Stimulated activated CD8-positive, alpha-beta memory T cell treated with anti-CD3 and anti-CD28 coated beads, Interleukin-4, amount 100 ng/mL, for 4 hours (primary cell): ENCODE measurements at places on chromosomes 1 and 21.

DNA sequence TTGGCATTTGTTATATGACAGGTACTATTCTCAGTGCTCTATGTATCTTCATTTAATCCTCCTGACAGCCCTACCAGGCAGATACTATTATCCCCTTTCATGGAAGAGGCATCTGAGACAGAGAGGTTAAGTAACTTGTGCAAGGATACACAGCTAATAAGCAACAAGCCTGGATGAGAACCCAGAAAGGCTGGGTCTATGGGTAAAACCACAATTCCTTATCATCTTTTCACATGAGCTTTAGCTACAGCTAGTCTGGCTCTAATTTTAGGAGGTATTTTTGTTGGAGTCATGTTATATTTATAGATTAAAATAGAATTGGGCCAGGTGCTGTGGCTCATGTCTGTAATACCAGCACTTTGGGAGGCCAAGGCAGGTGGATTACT, 27.7 kb downstream of the DNTTIP2 start:
- DNase-seq, result no peak

GRCh38 chr1:53112861-53113260, 29.6 kb downstream of the SLC1A7 start:
- no peak for DNase-seq

DNA sequence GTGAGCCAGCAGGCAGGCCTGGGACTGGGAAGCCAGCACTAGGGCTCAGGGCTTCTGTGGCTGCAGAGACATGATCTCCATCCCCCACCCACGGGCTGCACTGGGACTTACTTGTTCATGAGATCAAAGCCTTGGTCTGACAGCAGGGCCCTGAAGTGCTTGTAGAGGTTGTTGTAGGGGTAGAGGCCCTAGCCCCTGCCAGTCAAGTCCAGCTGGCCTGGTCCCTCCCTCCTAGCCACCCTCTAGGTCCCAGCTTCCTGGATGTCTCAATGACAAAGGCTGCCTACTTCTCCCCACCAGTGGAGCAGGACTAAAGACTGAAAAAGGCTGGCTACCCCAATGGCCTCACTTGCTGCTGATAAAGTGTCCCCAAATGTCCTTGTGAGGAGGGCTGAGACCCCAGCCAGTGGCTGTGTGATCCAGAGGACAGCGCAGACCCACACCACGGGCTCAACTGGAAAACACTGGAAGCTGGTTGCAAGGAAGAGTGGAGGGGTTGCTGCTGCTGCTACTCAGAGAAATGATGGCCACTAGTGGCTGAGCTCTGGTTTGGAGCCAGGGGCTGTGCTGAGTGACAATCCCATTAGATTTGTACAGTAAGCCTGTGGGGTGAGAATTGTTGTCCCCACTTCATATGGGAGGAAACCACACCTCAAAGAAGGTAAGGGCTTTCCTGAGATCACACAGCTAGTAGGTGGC, 1.4 kb downstream of the HTR1D start:
- DNase-seq, result no peak

- no peak for DNase-seq
Observed at GRCh38 chr1:184583849-184584248, 170.8 kb downstream of the EDEM3 start.

DNA sequence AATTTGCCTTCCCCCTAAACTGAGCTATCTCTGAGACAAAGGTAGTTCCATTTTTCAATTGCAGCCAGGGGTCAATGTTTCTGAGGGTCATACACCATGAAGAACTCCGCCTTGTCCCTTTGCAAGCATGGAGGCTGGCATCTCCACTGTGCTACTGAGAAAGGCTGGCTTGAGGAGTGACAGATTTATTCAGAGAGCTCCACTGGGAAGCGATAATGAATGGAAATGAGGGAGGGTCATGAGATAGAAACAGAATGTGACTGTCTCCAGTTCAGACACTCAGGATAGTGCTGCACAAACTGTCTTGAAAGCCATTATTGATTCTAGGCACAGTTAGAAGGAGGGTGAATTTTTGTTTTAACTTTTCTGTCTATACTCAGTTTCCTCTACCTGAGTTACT, 197.5 kb downstream of the ZNF326 start:
- no peak for DNase-seq

DNA sequence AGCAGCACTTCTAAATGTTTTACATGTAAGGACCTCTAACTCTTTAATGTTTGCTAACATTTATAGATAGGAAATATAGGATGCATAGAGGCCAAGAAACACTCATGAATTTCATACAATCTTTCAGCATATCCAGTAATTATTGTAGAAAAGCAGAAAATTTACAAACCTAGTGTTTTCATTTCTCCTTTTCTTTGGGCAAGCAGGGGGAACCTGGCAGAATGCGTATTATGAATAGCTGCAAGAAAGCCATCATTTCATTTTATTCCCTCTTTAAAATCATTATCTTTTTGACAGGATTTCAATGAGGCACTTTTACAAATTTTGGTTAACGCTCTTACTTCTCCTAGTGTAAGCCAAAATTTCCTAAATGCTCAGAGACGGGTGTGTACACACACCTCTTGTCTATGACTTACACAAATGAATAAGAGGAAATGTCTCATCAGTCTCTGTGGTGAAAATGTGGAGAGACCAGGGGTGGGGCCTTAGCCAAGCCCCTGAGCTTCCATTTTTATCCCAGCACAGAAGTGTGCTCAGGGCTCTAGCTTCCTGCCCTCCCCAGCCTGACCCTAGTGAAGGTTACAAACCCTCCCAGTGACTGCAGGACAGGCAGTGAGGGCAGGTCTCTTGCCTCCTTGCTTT, 91.6 kb downstream of the LRRC8C start:
- DNase-seq, result no peak

GRCh38 chr1:67517046-67517445, 86.8 kb upstream of the SERBP1 start:
- no peak for DNase-seq

- no peak for DNase-seq
Observed at GRCh38 chr1:234722270-234722704, 112.3 kb upstream of the IRF2BP2 start.

DNA sequence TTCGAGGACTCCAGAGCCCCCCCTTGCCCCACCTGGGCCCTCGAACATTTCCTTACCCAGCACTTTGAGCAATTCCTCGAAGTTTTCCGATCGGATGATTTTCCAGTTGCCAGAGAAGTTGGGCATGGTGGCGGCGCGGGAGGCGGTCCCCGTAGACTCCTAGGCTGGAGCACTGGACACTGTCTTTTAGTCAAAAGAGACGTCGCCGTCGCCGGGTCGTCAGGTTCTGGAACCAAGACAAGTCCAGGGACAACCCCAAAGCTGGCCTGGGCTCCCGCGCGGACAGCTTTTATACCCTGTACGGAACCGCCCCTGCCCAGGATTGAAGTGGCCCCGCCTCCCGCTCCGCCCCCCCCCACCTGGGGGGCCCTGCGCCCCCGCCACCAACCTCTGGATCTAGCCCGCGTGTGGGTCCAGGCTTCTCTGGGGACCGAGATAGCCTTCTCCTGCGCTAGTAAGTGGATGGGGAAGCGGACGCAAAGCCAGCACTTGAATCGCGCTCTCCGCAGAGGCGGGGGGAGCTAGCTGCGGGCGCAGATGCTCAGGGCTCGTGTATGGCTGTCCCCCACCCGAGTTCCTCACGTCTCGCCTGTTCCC, at the start of gene CRABP2:
TSS of gene CRABP2 (minus strand) at position 263 of the 597 bp plus-strand sequence. CDS start at position 126, 137 bp downstream.
- DNase-seq, result no peak

GRCh38 chr1:161304927-161305866, 4.6 kb downstream of the MPZ start:
- DNase-seq, result no peak

DNA sequence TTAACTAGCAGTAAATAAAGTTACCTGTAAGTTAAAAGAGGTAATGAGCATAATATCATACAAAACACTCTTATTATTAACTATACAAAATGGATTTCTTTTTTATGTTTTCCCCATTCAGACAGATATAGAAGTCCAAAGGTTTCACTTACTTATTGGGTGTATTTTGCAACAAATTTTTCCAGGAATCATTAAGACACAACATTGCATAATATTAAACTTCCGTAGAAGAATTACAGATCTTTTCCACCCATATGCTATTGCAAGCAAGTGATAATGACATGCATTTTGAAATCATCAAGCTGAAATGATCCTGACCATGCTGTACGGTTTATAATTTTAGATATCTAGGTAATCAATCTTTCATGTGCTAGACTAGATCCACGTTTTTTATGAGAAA, 957.0 kb downstream of the NCAM2 start:
- no peak for DNase-seq

GRCh38 chr1:77468257-77468948, 186.6 kb downstream of the AK5 start:
- no peak for DNase-seq

GRCh38 chr1:18820791-18821641, 38.4 kb downstream of the TAS1R2 start:
- no peak for DNase-seq

GRCh38 chr1:145906954-145907753, 2.7 kb downstream of the ITGA10 start:
- no peak for DNase-seq

- DNase-seq, result no peak
Observed at GRCh38 chr1:21361506-21361905, 71.2 kb upstream of the ECE1 start.

DNA sequence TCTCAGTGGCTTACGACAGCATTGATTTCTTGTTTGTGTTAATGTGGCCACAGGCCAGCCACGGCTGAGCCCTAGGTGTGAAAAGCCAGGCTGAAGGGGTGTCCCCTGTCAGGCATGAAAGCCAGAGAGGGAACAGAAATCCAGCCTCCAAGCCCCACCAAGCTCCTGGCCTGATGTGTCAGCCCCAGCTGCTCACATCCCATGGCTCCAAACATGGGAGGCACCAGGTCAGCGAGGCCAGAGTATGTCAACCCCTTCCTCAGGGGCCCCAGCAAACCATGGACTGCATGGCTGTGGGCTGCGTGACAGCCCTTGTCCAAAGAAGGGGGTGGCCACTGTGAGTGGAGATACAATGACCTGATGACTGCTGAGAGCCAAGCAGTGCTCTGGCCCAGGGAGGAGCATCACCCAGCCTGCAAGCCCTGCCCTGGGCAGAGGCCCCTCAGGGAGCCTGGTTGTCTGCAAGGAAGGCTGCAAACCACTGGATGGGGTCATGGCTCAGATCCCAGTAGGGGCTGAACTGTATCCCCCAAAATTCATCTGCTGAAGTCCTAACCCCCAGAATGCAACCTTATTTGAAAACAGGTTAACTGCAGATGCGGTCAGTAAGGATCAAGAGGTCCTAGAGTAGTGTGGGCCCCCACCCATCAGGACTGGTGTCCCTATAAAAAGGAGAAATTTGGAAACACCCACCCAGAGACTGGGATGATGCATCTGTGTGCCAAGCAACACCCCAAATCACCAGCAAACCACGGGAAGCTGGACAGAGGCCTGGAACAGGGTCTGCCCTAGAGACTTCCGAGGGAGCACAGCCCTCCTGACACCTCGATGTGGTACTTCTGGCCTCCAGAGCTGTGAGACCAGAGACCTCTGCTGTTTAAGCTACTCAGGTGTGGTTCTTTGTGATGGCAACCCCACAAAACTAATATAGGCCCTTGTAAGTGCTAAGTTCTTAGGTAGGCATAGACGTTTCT, 3.3 kb upstream of the MX2 start:
- DNase-seq, result no peak

DNA sequence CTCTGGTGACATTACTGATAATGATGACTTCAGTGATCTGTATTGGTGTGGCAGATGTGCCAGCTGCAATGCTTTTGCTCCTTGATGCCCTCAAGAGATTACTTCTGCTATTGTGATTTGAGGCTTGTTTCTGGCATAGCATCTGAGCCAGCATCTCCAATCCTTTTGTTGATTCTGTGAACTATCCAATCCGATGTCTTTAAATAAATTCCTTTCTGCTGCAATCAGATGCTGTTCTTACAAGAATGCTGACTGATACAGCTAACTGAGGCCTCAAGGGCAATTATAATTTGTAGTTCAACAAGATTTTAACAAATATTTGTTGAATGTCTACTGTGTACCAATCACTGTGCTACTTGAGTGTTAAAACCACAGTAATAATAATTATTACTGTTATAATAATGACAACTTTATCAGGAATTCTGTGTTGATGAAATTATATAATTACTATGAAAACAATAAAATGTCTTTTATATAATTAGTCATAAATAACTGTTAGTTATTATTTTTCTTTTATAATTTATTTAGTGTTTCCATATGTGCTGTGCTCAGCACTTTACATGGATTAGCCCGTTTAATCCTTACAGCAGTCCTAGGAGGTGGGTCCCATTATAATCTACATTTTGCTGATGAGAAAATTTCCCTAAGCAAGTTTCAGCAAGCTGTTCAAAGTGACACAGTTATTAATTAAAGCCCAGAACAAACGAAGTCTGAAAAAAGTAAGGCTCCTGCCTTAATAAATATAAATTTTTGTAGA, 308.2 kb downstream of the BRINP3 start:
- no peak for DNase-seq

GRCh38 chr21:16587681-16588375, 858.0 kb downstream of the USP25 start:
- no peak for DNase-seq

- DNase-seq, result no peak
Observed at GRCh38 chr1:158101927-158102326, 78.8 kb upstream of the CD1D start.

DNA sequence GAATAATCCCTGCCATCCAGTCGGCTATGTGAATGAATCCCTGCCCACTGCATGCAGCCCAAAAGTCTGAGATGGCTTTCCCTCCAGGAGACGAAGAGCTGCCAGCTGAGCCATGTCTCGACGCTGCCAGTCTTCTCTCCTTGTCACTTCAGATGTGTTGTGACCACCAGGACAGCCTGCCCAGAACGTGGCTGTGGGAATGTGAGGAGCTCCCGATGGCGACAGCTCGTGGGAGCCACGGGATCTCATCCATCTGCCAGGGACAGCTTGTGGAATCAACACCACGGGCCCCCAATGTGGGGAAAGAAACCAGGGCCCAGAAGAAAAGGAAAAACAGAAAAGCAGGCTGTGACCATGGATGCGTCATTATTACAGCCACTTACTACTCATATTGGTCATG, 67.2 kb downstream of the NFASC start:
- no peak for DNase-seq

DNA sequence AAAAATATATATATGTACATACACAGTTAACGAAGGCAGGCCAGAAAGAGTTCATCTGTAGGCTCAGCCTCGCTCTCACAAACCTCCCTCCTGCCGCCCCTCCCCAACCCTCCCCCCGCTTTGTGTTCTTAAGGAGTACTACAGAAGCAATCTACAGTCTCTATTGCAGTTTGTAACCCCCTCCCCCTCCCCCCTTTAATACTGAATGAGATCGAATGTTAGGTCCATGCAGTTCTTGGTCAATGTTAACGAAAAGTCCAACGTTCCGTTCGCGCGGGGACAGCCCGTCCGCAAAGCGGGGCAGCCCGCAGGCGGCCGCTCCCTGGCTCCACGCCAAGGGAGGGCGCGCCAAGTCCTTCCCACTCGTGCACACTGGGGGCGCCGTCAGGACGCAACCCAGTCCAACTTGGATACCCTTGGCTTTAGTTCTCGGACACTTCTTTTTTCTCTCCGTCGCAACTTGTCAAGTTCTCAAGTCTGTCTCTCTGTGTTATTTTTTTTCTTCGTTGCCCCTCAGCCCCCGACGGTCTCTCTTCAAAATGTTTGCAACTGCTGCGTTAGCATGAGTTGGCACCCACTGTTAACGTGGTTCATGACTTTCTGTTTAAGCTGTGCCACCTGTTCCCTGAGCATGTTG, 2.2 kb downstream of the JUN start:
- no peak for DNase-seq
